ENCODE measurements at places on chromosomes 2 and 18.

DNA sequence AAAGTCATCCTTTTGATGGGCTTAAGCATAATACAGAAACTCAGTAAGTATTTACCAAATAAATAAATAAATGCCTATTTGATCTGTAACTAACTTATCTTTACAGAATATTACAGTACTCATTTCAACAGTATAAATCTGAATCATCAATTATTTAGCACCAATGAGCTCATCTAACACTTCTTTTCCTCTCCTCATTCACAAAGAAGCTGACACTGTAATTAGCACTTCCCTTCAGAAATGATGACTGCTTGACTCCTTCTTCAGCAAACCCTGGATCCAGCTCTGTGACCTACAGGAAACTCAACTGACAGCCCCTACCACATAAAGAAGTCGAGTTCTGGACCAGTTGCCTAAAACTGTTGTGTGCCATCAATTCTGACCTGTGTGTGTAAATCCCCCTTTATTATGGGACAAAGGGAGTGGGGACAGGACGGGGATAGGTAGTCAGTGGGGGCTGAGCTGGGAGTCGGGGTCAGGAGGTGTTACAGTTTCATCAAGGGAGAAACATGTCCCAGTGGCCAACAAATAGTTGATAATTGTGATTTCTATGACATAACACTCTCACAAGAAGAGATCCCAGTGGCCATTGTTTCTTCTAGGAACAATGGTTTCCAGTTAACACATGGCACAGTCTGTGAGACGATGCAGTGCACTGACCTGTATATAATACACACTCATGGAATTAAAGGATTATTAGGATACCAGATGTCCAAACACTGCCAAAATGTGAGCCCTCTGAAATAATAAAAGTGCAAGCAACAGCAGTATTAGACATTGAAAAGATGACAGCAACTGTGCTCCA lies 68.7 kb downstream of the STK39 start:
- no peak for DNase-seq

- DNase-seq: no peak
These were observed 5.3 kb downstream of the LHCGR start for GRCh38 chr2:48750128-48750739.

DNA sequence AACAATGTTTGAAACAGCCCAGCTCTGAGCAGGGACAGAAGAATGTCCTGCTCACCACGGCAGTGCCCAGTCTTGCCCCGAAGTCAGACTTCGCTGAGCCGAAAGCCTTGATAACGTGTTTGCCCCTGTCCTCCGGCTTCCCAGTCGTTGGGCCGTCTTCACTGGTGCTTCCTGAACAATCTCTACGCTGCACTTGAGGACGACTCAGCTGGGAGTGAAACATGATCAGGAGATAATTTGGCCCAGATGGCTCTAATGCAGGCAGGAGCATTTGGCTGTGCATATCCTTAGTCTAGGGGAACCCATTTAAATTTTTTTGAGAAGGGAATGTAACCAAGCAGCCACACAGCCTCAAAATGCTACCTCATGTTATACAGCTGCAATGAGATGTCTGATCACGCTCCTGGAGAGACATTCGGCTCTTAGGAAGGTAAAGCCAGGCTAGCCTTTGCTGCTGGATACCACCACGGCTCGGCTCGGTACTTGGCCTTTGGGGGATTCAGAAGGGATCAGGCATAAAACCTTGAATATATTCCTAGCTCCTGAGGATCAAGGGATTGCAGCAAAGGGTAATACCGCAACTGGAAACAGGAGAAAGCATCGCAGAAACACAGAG lies 43.6 kb downstream of the FECH start:
- no peak for DNase-seq

DNA sequence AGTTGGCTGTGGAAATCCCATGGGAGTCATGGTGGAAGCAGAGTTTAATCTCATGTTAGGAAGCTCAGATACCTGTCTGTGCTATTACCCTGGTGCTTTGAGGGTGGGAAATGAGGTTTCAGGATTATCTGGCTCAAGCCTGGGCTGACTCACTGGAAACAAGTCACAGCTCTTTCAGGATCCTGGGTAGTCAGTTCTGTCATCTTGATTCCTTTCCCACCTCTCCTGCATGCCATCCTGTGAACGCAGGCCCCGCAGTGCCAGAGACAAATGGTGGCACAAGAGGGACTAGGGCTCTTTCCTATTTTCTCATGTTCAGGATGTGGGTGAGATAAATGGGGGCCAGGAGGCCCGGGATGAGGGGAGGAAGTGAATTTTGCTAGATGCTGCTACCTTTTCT lies 3.7 kb upstream of the FAM136A start:
- no peak for DNase-seq

DNA sequence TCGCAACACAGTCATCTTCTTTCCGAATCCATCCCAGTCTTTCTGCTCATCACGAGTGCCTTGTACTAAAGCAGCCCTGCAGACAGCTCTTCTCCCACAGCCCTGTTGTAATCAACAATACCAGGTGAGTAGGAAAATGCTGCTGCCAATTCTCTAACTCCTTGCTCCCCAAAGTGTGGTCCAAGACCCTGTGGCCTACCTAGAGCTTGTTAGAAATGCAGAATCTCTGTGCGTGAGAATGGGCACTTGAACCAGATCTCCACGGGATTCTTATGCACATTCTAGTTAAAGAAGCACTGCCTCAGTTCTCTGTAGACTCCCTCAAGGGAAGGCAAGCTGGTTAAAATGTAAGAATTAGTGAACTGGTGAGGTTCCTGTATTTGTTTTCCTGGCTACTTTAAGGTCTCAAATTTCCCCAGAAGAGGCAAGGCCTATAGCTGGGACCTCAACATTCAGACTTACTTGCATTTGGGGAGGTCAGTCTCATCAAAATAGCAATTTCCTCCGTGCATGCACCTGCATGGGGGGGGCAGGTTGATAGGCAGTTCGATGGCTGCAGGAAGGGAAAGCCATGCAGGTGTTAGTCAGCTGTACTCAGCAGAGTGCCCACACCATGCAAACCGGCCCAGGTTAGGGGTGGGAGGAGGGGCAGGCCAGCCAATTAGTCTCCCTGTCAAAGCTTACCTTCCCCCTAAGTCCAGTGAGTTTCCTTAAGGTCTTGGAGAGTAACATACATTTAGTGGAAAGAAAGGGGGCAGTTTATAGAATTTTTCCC lies 70.8 kb downstream of the DHRS9 start:
- DNase-seq: no peak

Data from AG08396 (cell line).